ENCODE measurements at places on chromosomes 3 and 15.
A peak's percentile ranks its signal among the peaks of the same experiment; 100 is the strongest.

DNA sequence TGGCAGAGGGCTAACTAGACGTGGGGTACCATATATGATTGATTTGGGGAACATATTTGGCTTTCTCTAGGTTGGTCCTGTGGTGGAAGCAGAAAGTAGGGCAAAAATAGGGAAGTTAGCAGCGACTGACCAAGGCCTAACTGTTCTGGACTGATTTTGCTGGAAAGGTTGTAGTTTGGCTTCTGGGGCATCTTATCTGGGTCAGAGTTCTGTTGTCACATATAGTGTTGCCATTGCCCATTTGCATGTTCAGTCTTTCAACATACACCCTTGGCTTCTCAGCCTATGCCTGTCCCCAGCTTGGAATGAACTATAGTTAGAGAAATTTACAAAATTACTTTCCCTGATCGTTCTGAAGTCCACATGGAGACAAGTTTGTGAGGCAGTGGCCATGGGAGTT is 426.5 kb downstream of the TBC1D5 start:
- DNase-seq, result no peak

- no peak for DNase-seq
These were observed 32.2 kb downstream of the NGLY1 start for GRCh38 chr3:25751048-25751447.

DNA sequence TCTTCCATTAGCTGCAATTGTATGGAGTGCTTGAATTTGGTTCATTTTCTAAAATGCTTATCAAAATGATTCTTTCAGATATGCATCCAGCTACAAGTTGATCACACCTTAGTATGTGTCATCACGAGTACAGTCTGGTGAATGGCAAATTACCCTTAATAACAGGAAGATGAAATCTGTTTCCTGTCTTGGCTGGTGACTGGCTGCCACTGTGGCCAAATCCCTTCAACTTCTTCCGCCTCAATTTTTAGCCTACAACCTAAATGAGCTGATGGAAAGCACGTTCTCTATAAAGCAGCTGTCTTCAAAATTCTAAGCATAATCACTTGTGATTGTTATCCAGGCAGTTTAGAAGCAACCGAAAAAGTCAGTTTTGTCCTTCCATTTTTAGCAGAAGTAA is 387.1 kb upstream of the NECTIN3 start:
- DNase-seq, result no peak

GRCh38 chr3:159144891-159145290 is 343.0 kb downstream of the MFSD1 start:
- DNase-seq, result no peak

GRCh38 chr3:172625404-172625803 is 85.5 kb downstream of the NCEH1 start:
- DNase-seq, result no peak

- no peak for DNase-seq
These were observed 98.9 kb downstream of the DNAJB8 start for GRCh38 chr3:128367761-128368160.

GRCh38 chr3:39124876-39125840 is 17.7 kb downstream of the TTC21A start:
- no peak for DNase-seq

DNA sequence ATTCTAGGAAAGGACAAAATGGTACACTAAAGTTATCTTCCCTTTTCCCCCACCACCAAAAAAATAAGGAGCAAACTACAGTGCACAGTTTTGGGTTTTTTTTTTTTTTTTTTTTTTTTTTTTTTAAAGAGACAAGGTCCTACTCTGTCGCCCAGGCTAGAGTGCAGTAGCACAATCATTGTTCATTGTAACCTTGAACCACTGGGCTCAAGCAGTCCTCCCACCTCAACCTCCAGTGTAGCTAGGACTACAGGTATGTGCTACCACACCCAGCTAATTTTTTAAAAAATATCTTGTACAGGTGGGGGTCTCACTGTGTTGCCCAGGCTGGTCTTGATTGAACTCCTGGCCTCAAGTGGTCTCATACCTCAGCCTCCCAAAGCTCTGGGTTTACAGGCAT is 14.9 kb downstream of the SETD5 start:
- no peak for DNase-seq

DNA sequence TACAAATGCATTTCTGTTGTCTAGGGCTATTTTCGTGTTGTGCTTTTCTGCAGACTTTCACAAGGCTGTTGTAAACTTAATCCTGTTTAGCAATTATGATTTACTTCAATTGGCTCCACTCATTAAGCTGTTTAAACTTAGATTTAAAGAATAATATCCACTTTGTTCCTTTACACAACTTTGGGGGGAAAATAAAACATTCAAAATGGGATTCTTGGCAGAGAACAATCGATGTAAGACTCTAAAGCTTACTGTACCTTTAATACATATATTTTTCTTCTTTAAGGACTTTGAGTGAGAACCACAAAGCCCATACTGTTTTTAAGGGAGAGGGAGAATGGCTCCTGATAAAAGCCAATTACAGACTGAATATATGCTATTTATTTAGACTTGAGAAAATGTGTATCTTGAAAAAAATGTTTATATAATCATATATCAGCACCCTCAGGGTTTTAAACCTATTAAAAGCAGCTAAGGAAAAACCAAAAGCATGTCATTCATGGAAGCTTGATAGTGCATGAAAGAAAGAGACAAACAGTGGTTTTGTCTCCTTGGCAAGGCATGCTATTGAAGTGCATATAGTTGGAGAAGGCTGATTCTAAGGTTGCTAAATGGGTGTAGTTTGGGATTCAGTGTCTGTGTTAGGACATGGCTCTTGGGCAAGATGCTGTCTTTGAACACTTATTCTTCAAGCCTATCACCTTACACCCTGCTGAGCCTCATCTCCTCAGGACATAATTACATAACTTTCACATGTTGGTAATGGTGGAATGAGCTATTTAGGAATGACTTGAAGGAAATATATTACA is 293.4 kb upstream of the TBC1D5 start:
- DNase-seq, result no peak

GRCh38 chr15:100121285-100121684 is 220.5 kb downstream of the ADAMTS17 start:
- DNase-seq, result no peak

DNA sequence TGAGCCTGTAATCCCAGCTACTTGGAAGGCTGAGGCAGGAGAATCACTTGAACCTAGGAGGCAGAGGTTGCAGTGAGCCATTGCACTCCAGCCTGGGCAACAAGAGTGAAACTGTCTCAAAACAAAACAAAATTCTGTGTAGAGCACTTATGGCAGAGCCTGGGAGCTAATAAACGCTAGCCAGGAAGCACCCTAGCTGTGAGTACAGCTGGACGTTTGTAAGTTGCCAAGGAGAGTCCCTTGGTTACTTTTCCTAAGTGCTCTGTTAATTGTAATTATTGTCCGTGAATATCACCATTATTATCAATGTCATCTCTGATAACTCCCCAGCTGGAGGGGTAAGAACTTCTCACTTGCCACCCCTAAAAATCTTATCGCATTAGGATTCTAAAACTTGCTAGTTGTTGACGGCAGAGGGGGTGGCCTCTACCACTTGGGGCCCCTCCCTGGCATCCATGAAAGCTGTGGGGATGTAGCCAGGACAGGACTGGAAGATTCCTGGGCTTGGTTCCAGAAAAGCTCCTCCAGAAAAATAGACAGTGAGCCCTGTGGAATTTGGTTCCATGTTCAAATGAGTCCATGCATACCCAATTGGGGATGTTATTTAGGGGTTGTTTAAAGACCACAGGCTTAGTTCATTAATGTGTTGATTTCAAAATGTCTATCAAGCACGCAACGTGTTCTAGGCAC is 9.9 kb upstream of the KLHL25 start:
- DNase-seq, result no peak

DNA sequence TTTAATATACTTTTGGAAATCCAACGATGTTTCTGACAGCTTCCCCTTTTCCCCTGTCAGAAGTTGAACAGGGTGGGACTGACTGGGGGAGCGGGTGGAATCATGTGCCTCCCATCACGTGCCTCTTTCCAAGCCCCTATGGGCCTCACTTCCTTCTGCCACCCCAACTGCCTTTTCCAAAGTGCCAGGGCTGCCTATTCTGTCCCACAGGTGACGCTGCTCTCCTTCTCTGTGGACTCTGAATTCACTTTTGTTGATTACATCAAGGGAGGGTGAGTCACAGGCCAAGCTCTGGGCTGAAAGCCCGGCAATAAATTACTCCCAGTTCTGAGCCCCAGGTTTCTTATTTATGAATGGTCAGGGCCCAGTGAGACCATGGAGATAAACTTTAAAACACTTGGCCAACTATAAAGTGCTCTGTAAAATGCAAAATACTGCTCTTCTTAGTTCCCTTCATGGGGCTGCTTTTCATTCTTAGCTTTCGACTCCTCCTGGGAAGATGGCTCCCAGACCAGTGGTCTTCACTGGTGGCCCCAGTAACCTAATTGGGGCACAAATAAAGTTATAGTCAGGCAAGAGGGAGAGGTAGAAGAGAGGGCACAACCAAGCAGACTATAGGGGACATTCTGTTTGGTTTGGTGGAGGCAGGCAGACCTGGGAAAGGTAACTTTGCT is 12.3 kb downstream of the CPNE9 start:
- DNase-seq, result no peak

- DNase-seq, result no peak
These were observed 31.7 kb upstream of the CEMIP start for GRCh38 chr15:80747317-80748053.

GRCh38 chr3:69999140-70000027 is at the start of gene SAMMSON:
Gene SAMMSON (plus strand): TSS chr3:69999733.
- peak; percentile 89 for DNase-seq

DNA sequence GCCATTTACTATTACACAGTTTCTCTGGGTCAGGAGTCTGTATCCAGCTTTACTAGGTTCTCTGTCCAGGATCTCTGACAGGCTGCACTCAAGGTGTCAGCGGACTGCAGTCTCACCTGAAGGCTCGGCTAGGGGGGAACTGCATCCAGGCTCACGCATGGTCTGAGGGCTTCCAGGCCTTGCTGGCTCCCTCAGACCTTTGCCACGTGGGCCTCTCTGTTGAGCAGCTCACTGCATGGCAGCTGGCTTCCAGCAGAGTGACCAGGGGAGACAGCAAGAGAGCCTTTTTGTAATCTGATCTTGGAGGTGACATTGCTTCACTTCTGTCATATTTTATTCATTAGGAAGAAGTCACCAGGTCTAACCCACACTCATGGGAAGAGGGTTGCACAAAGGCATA is 152.3 kb downstream of the CACNA2D3 start:
- DNase-seq, result no peak

- DNase-seq, result peak; percentile 45
These were observed 342.7 kb downstream of the PTPRG start for GRCh38 chr3:61903931-61904657.
